ENCODE measurements at places on chromosomes 16 and 17.

DNA sequence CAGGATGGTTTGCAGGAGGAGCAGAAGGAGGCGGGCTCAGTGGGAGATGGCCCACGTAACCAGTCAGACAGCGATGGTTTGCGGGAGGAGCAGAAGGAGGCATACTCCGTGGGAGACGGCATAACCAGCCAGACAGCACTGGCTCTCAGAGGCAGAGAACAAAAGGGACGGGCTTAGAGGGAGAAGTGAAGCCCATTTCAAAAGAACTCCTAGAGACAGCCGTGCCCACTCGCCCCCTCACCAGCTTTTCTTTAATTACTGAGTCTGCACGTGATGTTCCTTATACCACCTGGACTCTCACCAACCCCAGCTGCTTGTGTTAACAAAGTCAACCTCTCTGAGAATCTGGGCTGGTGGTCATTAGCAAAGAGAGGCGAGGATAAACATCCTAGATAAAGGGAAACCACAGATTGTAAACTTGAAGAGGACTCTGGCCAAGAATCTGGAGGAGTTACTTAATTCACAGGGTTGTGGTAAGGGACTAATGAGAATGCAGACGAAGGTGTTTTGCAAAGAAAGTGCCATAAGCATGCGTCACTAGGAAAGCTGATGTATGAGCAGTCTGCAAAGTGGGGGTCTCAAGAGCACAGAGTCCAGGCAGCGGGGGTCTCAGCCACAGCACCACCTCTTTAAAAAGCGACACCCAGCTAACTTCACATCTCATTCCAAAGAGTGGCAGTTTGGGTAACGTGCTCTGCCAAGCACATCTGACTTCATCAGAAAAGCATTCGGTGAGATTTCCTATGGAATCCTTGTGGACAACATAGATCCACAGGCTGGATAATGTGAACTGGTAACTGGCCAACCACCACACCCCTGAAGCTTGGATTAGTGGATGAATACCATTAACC, 51.7 kb downstream of the NXN start:
- no peak for DNase-seq

- no peak for DNase-seq
Observed at GRCh38 chr17:11690681-11691080, 92.4 kb downstream of the DNAH9 start.

DNA sequence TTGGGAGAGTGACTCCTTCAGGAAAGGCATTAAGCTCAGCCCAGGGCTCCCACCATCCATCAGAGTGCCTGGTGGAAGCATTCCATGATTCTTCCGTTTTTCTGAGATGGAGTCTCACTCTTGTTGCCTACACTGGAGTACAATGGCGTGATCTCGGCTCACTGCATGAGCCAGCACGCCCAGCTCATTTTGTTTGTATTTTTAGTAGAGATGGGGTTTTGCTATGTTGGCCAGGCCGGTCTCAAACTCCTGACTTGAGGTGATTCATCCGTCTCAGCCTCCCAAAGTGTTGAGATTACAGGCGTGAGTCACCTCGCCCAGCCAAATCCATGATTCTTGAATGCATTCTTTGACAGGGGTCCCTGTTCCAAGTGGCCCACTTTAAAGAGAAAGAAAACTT, 23.1 kb downstream of the MIS12 start:
- no peak for DNase-seq

GRCh38 chr17:81517339-81518112, 4.9 kb upstream of the ACTG1 start:
- DNase-seq: no peak

DNA sequence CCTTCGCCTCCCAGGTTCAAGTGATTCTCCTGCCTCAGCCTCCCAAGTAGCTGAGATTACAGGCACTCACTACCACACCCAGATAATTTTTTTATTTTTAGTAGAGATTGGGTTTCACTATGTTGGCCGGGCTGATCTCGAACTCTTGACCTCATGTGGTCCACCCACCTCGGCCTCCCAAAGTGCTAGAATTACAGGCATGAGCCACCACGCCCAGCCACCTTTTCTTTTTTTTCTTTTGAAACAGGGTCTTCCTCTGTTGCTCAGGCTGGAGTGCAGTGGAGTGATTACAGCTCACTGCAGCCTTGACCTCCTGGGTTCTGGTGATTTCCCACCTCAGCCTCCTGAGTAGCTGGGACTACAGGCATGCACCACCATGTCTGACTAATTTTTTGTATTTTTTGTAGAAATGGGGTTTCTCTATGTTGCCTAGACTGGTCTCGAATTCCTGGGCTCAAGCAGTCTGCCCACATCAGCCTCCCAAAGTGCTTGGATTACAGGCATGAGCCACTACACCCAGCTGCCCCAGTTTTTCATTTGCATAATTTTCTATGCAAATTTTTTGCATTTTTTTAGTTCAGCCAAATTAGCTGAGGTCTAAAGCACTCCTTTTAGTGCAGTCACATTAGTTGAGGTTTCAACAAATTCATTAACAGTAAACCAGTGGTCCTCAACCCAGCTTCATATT, 11.3 kb downstream of the WWP2 start:
- DNase-seq: no peak

DNA sequence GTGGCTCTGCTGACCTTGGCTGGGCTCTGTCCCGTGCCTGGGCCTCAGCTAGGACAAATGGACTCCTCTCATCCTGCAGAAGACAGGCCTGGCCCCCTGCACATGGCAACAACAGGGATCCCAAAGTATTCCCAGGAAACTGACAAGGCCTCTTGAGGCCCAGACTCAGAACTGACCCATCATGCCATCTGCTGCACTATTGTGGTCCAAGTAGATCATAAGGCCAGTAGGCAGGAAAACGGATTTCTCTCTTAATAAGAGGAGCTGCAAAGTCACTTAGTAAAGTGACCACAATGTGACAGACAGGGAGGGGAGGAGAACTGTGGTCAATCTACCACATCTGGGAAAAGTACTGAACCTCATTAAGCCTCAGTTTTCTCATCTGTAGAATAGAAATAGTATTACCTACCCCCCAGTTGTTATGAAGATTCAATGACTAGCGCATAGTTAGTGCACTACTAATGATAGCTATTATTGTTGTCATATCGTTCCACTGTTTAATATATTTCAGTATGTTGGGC, 62.1 kb upstream of the TNRC6A start:
- DNase-seq: no peak

DNA sequence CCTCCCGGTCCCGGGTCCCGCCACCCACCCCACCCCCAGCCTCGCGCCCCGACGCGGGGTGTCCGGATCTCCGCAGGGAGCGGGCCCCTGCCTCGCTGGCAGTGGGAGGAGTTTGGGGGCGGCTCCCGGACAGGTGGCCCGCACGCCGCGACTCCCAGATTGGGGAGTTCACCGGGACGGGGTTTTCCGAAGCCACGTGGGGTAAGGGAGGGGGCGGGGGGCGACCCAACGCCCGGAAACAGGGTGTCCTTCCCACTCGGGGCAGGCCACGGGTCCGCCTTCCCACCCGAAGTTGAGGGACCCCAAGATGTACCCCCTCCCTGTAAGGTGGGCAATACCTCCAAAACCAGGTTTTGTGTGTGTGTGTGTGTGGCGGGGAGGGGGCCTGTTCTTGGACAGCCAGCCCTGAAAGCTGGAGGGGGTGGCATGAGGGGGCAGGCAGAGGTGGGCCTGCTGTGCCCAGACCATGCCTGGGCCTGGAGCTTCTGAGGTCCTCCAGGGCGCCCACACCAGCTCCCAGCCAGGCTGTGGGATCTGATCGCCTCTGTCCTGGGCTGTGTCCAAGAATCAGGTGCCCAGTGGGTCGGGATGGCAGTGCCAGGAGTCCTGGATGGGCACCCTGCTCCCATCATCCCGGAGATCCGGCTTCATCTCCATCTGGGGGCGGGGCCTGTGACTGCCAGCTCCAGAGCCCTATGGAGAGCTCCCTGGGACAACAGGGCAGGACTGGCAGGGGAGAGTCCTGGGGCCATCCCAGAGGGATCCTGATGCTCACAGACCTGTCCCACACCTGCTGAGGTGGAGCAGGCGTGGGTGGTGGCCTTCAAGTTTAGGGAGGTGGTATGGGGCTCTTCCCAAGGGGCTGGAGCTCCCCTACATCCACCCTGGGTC, 767 bp downstream of the SYNGR2 start:
- DNase-seq: peak; percentile 53

DNA sequence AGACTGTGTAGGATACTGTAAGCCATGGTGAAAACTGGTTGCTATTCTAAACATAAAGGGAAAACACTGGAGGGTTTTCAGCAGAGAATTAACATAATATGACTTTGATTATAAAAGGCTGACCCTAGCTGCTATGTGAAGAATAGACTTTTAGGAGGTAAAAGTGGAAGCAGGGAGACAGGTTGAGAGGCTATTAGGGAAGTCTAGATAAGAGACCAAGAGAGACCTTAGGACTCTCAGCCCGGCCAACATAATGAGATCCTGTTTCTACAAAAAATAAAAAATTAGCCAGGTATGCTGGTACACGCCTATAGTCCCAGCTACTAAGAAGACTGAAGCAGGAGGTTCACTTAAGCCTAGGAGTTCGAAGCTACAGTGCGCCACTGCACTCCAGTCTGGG, 393.2 kb upstream of the PMFBP1 start:
- no peak for DNase-seq

- DNase-seq: no peak
Observed at GRCh38 chr17:39765175-39765574, 27.4 kb downstream of the GRB7 start.

GRCh38 chr17:73865831-73866230, 221.6 kb upstream of the SDK2 start:
- no peak for DNase-seq

DNA sequence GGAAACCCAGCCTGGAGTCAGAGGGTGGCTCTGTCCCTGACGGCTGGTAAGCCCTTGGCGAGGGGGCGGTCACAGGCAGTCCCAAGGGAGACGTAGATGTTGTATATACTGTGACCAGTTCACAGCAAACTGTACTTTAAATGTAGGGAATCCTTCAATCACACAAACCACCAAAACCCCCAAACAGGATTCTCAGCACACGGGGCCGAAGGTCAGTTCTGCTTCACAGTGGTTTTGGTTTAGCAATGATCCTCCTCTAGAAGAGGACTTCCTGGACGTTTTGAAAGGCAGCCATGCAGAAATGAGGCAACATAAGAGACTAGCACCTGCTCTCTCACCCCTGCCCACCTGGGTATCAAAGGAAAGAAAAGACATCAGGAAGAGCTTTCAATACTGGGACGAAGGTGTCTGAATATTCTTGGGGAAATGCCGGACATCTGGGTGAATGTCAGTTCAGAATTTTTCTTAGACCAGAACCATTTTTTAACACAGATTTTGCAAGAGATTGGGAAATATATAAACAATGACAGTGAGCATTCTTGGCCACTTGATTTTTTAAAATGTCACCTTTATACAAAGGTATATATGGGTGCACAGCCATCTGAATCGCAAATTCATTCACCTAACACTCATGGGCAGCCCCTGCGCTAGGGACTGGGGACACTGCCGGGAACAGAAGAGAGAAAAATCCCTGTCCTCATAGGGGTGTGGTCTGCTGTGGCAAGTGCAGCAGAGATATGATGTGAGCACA, 74.2 kb downstream of the CRISPLD2 start:
- no peak for DNase-seq

DNA sequence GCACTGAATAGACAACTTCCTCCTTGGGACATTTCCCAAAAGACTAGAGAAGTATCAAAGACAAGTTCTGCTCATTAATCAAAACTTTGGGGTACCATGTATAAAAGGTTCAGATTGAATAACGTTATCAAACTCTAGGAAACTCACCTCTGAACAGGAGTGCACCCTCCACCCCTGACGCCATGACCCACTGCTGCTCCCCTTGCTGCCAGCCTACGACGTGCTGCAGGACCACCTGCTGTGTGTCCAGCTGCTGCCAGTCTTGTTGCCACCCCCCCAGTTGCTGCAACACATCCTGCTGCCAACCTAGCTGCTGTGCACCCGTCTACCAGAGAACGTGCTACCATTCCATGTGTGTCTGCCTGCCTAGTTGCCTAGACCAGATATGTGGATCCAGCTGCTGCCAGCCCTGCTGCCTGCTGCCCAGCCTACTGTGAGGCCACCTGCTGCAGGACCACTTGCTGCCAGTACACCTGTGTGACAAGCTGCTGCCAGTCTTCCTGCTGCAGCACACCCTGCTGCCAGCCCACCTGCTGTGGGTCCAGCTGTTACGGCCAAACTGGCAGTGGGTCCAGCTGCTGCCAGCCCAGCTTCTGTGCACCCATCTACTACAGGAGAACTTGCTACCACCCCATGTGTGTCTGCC, 13.8 kb upstream of the KRTAP9-2 start:
- DNase-seq: no peak

GRCh38 chr17:15511142-15511541, 43.7 kb upstream of the CDRT4 start:
- DNase-seq: no peak

- no peak for DNase-seq
Observed at GRCh38 chr16:19330841-19331397, 45.4 kb downstream of the CLEC19A start.

DNA sequence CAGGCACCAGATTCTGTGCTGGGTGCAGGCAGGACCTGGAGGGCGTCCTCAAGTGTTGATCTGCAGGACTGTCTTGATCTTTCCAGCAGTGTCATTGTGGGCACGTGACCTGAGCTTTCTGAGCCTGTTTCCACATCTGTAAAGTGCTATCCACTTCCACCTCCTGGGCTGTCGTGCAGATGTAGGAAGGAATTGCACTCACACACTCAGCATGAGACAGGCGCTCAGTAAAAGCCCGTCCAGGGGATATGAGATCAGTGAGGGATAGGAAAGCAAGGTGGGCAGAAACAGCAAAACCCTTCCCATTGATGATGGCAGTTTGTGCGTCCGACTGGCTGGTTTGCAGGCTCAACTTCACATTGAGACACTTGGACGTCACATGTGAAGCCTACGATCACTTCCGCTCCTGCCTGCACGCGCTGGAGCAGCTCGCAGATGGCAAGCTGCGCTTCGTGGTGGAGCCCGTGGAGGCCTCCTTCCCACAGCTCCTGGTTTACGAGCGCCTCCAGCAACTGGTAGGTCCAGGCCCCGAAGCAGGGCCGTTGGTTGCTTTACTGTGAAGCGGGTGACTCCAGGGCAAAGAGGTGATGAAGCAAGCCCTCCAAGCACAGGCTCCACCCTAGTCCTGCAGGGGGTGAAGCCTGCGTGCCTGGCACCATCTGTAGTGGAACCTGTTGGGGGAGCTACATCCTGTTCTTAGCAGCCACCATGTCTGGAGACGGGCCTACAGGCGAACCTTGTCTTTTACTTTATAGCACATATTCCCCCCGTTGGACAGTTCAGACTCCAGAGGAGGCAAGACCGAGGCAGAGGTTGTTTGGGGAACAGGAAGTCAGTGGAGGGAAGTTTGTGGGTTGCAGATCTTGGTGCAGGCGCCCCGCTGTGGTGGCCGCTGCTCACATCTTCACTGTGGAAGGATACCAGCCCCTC, 23.0 kb downstream of the METTL22 start:
- no peak for DNase-seq

DNA sequence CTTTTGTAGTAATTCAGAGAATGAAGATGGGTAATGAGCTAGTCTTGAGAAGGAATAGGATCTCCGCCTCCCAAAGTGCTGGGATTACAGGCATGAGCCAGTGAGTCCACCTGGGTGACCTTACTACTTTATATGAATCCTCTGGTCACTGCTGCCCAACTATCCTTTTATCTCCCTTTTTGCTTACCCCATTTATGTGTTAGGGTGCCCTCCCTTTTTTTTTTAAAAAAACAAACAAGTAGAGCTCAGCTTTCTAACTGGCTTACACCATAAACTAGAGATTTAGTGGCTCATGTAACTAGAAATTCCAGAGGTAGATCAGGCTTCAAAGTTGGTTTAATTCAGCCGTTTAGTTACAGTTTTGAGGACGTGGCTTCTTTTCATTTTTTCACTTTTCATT, 15.6 kb downstream of the USP10 start:
- DNase-seq: no peak
